ENCODE measurements at places on chromosomes 3 and 15. TPM values are rescaled to one million over a fixed set of nuclear protein-coding genes. Genes with fewer than 3 reads are reported as not detected.

GRCh38 chr3:61194892-61195538 is 56.2 kb downstream of the FHIT start:
- no peaks in the 10 kb centered on the region for H3K27me3 ChIP-seq
- H3K4me1 ChIP-seq = peaks cover 5% of the 10 kb centered on the region
- no peaks in the 10 kb centered on the region for H3K36me3 ChIP-seq
- no peak overlapping the region for H3K27ac ChIP-seq
- H3K4me3 ChIP-seq = no peak overlapping the region
- no peak for DNase-seq

- no peak for DNase-seq
- H3K4me3 ChIP-seq = no peak overlapping the region
- no peaks in the 10 kb centered on the region for H3K4me1 ChIP-seq
These were observed 43.2 kb downstream of the GOLGA8S start for GRCh38 chr15:23397779-23398178.

The CGNL1 gene
- total RNA-seq = 0.11 TPM

The BTBD1 gene
- 47.9 TPM for total RNA-seq

DNA sequence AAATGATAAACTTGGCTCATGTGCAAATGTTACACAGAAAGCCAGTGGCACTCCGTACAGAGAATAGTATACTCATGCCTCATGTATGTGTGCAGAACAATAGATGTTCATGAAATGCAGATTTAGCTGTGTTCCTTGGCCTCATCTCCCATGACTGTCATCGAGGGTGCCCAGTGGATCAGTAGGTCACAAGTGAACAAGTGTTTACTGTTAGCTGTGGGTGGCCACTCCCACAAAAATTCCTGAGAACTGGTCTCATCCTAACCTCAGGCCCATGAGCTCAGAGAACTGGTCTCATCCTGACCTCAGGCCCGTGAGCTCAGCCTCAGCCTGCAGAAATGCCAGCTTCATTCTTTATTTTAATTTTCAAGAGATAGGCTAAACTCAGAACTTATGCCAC is 124.1 kb downstream of the GADL1 start:
- no peak overlapping the region for H3K27ac ChIP-seq
- peaks cover 14% of the 10 kb centered on the region for H3K27me3 ChIP-seq
- no peak for DNase-seq
- H3K4me3 ChIP-seq = no peak overlapping the region
- H3K4me1 ChIP-seq = no peaks in the 10 kb centered on the region

DNA sequence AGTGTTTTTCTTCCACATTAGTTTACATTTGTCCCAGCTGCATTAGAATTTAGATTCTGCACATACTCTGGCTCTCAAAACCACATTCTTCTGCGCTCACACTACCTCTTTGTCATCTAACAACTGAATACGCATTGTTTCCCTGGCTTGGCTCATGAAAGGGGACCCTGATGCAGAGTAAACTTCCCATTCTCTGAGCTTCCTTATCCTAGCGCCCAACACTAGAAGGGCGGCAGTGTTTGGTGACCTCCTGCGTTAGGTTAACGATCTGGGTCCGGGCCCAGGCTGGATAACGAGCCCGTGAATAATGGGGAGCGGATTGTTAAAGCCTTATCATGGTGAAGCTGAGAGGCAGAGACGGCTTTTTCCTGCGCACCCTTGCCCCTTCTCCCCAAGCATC is 63.9 kb downstream of the ETV5 start:
- no peaks in the 10 kb centered on the region for H3K4me1 ChIP-seq
- DNase-seq = no peak
- H3K27me3 ChIP-seq = peaks cover 7% of the 10 kb centered on the region
- no peak overlapping the region for H3K27ac ChIP-seq
- no peak overlapping the region for H3K4me3 ChIP-seq
- H3K36me3 ChIP-seq = no peaks in the 10 kb centered on the region

The PRSS50 gene
- not detected for total RNA-seq

DNA sequence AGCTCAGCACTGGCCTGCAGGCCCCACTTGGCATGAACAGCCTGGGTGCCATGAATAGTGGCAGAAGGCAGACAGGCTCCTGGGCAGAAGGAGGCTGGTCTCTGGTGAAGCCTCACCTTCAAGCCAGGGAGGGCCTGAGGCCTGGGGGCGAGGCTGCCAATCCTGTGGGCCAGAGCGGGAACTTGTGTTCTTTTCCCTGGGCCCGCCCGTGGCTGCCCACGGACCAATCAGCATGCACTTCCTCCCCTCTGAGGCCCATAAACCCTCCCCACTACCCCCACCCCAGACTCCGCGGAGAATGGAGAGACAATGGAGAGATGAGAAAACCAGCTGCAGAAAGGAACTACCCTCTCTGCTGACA is 283.8 kb upstream of the ROBO1 start:
- no peaks in the 10 kb centered on the region for H3K36me3 ChIP-seq
- H3K27ac ChIP-seq = no peak overlapping the region
- DNase-seq = no peak
- no peaks in the 10 kb centered on the region for H3K4me1 ChIP-seq
- H3K27me3 ChIP-seq = no peaks in the 10 kb centered on the region

DNA sequence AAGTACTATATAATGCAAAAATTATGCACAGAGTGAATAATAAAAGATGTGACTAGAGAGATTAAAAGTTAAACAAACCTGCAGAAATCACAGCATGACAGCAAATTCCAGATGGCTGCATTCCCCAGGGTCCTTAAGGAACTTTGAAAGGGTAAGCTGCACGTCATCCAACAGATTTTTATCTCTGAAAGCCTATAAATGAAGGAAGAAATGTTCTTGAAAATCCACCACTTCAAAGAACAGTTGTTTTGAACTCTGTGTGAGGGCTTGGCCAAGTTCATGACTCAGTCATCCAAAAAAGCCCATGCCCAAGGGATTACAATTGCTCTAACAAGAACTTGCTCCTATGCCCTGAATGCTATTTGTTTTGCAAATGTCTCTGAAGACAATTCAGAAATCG is 603.6 kb downstream of the PLOD2 start:
- no peak overlapping the region for H3K4me3 ChIP-seq
- no peak overlapping the region for H3K27ac ChIP-seq
- H3K36me3 ChIP-seq = no peaks in the 10 kb centered on the region
- H3K27me3 ChIP-seq = no peaks in the 10 kb centered on the region
- H3K4me1 ChIP-seq = no peaks in the 10 kb centered on the region

DNA sequence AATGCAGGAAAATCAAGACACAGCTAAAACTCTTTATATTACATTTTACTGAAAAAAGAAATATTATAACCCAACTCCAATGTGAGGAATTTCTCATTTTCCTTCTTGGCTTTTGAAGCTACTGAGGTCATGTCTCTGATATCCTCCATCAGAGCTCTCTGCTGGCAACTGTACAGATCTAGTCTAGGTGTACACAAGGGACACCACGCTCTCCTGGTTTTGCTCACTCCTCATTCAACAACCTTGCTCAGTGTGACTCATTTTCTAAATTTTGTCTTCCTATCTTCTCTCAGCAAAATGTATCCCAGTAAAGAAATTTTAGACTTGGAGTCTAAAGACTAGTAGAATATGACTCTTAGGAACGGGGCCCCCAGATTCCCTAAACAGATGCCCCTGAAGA is 144.3 kb downstream of the KCNMB2 start:
- H3K27ac ChIP-seq = no peak overlapping the region
- H3K4me1 ChIP-seq = no peaks in the 10 kb centered on the region
- no peaks in the 10 kb centered on the region for H3K27me3 ChIP-seq
- H3K36me3 ChIP-seq = no peaks in the 10 kb centered on the region
- no peak overlapping the region for H3K4me3 ChIP-seq

GRCh38 chr3:190556351-190556750 is 42.5 kb downstream of the IL1RAP start:
- no peak for DNase-seq
- H3K36me3 ChIP-seq = peaks cover 12% of the 10 kb centered on the region
- no peak overlapping the region for H3K27ac ChIP-seq
- H3K4me3 ChIP-seq = no peak overlapping the region
- H3K27me3 ChIP-seq = no peaks in the 10 kb centered on the region

GRCh38 chr3:195580744-195581443 is 2.8 kb downstream of the APOD start:
- no peak for DNase-seq
- no peak overlapping the region for H3K4me3 ChIP-seq
- no peaks in the 10 kb centered on the region for H3K36me3 ChIP-seq
- H3K27me3 ChIP-seq = no peaks in the 10 kb centered on the region
- no peaks in the 10 kb centered on the region for H3K4me1 ChIP-seq

- no peak for DNase-seq
- H3K27ac ChIP-seq = no peak overlapping the region
- H3K4me3 ChIP-seq = no peak overlapping the region
- peaks cover 17% of the 10 kb centered on the region for H3K36me3 ChIP-seq
- H3K27me3 ChIP-seq = no peaks in the 10 kb centered on the region
These were observed 25.0 kb downstream of the TBC1D2B start for GRCh38 chr15:78052545-78052944.

GRCh38 chr3:15310491-15311370 is 21.7 kb downstream of the SH3BP5 start:
- H3K36me3 ChIP-seq = peaks cover 42% of the 10 kb centered on the region
- no peak for DNase-seq
- H3K4me3 ChIP-seq = peak overlapping the region; percentile 5

The HCN4 gene
- not detected for total RNA-seq

The LMAN1L gene
- 2.2 TPM for total RNA-seq

DNA sequence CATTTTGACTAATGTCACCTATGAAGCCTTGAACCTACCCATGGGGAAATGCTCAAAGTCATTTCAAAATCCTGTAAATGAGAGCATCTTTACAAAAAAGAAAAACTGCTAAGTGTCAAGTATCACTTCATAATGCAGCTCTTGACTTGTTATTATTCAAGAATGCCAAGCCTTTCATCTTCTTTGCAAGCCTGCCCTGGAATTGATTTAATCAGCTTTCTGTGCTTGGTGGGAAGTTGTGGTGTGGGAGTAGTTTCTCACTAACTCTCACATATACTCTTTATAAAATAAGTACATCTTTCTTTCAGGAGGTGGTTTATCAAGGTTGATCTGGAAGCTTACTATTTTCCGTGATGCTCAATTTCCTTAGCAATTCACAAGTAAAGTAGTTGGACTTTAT is 43.6 kb downstream of the RYR3 start:
- H3K36me3 ChIP-seq = no peaks in the 10 kb centered on the region
- no peak overlapping the region for H3K4me3 ChIP-seq
- H3K27me3 ChIP-seq = no peaks in the 10 kb centered on the region
- no peaks in the 10 kb centered on the region for H3K4me1 ChIP-seq
- no peak for DNase-seq

- peaks cover 54% of the 10 kb centered on the region for H3K27me3 ChIP-seq
- H3K4me3 ChIP-seq = peak within 1 kb of the TSS; percentile 56
These were observed at the start of gene CACNA1D for GRCh38 chr3:53493963-53494791. TSS of gene CACNA1D (plus strand) at chr3:53494611. CDS start at chr3:53495167, 556 bp downstream.

DNA sequence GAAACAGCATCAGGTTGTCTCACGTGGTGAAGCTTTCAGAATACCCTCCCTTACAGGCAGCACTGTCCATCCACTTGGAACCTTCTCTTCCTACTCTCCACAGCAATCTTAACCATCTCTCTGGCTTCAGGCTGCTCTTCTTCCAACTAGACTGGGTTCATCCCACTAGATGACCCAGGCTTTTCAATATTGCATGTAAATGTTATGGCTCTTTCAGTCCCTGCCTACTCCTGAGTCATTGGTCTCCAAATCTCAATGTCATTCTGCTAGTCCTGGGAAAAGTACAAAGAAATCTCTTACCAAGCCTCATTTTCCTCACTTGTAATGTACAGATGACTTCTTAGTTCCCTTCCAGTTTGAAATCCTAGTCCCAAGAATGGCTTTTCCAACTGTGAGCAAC is 109.7 kb upstream of the CTNNB1 start:
- H3K27ac ChIP-seq = no peak overlapping the region
- H3K36me3 ChIP-seq = no peaks in the 10 kb centered on the region
- H3K27me3 ChIP-seq = peaks cover 10% of the 10 kb centered on the region
- no peak for DNase-seq
- no peaks in the 10 kb centered on the region for H3K4me1 ChIP-seq
- no peak overlapping the region for H3K4me3 ChIP-seq

GRCh38 chr3:149894205-149894604 is 76.5 kb downstream of the PFN2 start:
- H3K27ac ChIP-seq = no peak overlapping the region
- H3K4me1 ChIP-seq = peaks cover 2% of the 10 kb centered on the region
- H3K27me3 ChIP-seq = no peaks in the 10 kb centered on the region
- H3K4me3 ChIP-seq = no peak overlapping the region
- DNase-seq = no peak

The CASR gene
- not detected for total RNA-seq

GRCh38 chr3:70078778-70079177 is 79.2 kb downstream of the SAMMSON start:
- H3K36me3 ChIP-seq = no peaks in the 10 kb centered on the region
- H3K4me1 ChIP-seq = no peaks in the 10 kb centered on the region
- H3K4me3 ChIP-seq = no peak overlapping the region
- H3K27me3 ChIP-seq = peaks cover 24% of the 10 kb centered on the region
- DNase-seq = no peak
- H3K27ac ChIP-seq = no peak overlapping the region

DNA sequence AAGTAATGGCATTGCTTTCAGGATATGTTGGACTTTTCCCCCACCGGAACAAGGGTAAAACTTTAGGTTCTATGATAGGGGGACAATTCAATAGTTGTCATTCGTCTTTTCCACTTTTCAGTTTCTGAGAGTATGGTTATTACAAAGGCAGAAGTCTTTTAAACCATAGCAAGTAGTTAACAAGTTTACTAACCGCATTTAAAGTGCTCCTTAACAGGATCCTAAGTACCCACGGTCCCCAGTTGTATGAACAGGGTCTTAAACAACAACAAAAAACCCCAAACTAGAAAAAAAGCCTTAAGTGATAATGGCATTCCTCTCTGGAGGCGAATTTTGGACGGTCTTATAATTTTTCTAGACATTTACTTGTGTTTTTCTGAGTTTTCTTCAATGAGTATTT is 831 bp downstream of the IFT57 start:
- peak overlapping the region; percentile 100 for H3K27ac ChIP-seq
- peak overlapping the region; percentile 100 for H3K4me3 ChIP-seq
- no peak for DNase-seq
- H3K27me3 ChIP-seq = no peaks in the 10 kb centered on the region

GRCh38 chr3:63477494-63478129 is 174.9 kb upstream of the SNTN start:
- no peaks in the 10 kb centered on the region for H3K4me1 ChIP-seq
- no peak for DNase-seq
- no peak overlapping the region for H3K4me3 ChIP-seq
- no peaks in the 10 kb centered on the region for H3K36me3 ChIP-seq
- H3K27ac ChIP-seq = no peak overlapping the region
- no peaks in the 10 kb centered on the region for H3K27me3 ChIP-seq

DNA sequence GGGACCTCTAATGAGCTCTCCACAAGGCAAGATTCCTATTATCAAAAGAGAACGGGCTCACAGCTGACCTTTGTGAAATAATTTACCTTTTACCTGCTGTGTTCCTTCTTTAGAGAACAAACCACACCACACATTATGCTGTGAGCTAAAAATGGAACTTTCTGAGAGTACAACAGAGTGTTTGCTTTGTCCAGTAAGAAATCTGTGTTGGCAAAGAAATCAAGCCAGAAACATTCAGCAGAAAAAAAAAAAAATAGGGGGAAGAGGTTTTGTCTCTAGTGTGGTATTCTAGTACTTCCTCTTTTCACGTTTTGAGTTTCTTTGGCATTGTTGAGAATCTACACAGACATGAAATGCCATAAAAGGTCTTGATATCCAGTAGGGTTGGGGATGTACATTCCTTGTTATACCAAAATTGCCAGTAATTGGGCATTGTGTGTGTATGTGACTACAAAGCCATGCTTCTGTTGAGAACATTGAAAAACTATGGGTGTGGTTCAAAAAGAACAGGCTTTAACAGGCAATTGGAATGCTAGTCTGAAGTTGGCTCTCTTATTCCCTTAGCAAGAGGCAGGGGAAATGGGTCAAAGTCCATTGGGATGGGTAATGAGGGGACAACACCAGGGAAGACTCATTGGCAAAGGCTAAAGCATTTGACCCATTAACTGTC is 273.5 kb downstream of the NEK10 start:
- H3K4me3 ChIP-seq = no peak overlapping the region
- H3K36me3 ChIP-seq = no peaks in the 10 kb centered on the region
- no peak for DNase-seq
- no peaks in the 10 kb centered on the region for H3K27me3 ChIP-seq
